SK-N-SH treated with all-trans-retinoic acid at 6 μM for 48 hours (cell line): ENCODE measurements at places on chromosomes 6 and 20.

GRCh38 chr6:154864066-154864430 lies 130.8 kb downstream of the SCAF8 start:
- no peak for ATAC-seq

GRCh38 chr6:5553767-5554166 lies 292.5 kb downstream of the FARS2 start:
- ATAC-seq = no peak; the same call in 2 of the 3 replicates

DNA sequence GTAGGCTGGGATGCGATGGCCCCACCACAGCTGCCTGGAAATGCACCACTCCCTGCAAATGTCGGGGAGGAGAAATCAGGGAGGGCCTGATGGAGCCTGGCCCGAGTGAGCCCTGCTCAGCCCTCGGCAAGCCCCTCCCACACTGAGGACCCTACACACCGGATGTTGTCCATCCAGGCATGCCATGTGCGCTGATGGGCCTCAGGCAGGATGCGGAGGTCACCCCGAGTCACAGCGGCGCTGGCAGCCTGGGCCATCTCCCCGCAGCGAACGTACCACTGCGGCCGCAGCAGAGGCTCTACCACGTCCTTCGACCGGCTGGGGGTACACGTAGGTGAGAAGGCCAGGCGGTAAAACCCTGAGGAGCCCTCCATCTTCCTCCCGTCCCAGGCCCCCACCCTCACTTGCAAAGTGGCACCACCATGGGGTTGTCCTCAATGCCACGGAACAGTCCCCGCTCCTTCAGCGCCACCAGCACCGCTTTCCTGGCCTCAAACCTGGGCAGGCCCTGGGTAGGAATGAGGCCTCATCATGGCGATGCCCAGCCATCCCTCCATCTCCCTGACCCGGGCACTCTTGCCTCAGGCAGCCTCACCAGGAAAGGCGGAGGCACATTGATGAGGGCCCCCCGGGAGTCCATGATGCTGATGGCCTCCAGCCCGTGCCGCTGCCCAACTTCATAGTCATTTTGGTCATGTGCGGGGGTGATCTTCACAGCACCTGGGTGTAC lies 5.2 kb upstream of the VWA7 start:
- no peak for ATAC-seq

DNA sequence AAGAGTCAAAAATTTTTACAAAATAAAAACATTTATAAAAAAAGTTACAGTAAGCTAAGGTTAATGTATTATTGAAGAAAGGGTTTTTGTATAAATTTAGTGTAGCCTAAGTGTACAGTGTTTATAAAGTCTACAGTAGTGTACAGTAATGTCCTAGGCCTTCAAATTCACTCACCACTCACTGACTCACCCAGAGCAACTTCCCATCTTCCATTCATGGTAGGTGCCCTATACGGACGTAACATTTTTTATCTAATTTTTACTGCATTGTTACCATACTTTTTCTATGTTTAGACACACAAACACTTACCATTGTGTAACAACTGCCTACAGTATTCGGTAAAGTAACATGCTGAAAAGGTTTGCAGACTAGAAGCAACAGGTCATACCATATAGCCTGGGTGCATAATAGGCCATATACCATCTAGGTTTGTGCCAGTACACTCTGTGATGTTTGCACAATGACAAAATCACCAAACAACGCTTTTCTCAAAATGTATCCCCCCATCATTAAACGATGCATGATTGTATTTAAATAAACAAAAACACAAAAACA lies 6.0 kb downstream of the MTFR2 start:
- no peak for ATAC-seq

DNA sequence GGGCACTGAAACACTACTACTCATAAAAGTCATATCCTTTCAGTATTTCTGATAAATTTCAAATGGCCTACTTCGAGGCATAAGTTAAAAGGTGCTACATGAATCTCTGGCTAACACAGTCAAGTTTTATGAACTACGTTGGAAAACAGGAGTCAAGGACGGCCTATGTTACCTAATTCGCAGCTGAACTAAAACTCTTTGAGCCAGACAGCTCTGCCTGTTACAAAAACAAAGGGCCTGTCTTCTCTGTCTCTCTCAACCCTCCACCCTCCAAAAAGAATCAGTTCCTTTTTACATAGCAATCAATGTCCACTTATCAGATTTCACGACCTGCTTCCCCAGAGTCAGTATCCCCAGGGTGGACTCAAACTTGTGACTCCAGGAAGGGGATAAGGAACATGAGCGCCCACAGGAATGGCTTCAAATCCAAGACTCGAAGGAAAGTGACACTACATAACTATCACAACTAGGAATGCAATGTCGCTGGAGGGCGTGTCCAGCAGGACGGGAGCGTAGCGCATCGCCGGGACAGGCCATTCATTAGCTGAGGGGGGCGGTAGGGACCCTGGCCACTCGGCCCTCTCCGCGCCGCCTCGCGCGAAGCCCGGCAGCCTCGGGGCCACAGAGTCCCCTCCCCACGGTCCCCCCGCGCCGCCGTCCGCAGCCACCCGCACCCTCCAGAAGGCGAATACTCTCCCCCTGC lies 591 bp downstream of the IBTK start:
- ATAC-seq = peak; percentile 67

DNA sequence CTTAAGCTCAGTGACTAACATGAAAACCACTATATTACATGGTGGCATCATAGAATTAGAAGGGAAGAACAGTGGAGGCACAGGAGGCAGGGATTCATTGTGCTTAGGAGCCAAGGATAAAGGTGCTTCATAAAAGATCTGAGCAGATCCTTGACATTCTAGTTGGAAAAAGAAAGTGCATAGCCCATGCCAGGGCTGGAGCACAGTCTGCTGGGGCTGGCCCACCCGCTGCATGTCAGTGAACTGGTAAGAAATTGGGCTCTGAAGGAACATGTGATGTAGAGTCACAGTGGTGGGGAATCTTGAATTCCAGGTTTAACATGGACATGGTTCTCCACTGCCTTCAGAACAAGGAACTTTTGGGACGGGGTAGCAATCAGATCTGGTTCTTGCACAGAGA lies 20.4 kb downstream of the MYLIP start:
- ATAC-seq = no peak

GRCh38 chr6:158329531-158329930 lies 17.3 kb downstream of the TULP4 start:
- ATAC-seq = no peak

DNA sequence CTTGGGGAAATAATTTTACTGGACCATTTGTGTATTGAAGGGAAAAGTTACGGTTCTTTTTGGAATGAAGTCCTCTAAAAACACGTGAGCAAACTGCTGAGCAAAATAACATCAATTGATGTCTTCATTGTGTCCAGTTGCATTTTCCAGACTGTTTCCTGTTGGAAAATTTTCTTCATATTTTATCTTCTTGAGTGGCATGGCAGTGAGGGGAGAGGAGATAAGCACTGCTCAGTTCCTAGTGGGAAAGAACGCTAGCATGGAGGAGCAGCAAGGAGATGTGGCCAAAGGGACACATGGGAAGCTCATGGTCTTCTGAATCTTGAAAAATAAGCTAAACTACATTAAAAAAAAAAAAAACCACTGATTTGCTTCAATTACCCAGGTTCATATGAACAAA lies 776.0 kb downstream of the TFAP2A start:
- no peak for ATAC-seq

GRCh38 chr6:167855825-167856425 lies 29.2 kb downstream of the AFDN start:
- peak; percentile 83 for ATAC-seq

DNA sequence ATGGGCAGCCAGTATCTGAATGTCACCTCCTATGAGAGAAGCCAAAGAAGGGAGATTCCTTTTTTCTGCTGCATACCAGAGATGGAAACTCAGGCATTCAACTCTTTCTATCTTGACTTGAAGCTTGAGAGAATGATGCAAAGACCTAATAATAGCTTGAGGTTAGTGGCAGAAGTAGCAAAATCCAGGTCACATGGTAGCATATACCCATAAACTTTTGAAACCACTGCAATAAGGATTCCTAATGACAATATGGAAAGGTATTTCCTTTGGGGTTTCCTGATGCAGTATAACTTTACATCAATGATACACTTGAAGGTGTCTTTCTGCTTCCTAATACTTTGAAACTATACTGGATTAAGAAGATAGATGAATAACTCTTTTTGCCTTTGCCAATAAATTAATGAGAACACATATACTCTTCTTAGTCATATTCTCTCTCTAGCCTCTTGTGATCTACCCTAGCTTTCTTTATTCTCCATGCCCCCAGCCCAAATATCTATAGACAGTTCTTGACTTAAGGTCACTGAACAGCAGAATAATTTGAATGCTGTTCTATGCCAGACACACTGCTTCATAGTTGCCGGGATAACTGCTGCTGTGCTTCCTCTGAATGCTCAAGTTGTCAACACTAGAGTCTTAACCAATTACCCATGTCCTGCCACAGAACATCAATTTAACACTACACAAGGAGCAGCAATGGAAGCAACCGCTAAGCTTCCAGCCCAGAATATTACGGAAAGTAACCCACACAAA lies 155.5 kb upstream of the SIM1 start:
- peak; percentile 24; the same call in 1 of the 3 replicates for ATAC-seq

DNA sequence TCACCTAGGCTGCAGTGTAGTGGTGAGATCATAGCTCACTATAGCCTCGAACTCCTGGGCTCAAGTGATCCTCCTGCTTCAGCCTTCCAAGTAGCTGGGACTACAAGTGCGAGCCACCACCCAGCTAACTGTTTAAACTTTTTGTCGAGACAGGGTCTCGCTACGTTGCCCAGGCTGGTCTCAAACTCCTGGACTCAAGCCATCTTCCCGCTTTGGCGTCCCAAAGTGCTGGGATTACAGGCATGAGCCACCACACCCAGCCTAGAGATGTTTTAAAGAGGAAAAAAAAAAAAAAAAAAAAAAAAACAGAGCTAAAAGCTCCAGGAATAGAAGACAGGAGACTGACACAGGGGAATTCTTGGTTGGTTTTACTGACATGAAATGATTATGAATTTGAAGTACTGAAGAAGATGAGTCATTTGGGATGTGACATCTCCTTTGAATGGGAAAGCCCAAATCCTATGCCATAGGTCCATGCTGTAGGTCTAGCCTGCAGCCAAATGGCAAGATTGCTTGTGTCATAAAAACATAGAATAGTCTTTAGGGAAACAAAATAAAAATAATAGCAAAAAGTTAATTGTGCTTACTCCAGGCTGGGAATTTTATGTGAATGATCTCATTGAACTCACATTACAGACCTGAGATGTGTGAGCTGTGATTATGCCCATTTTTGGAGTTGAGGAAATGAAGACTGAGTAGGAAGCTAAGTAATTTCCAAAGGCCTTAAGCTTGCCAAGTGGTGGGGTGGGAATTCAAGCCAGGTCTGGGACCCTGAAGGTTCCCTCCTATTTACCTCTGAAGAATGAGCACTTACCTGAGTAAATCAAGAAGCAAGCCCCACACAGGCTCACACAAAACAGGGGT lies 24.3 kb upstream of the NHSL1 start:
- ATAC-seq = no peak

- no peak for ATAC-seq
Observed at GRCh38 chr6:115442323-115442722, 618.4 kb downstream of the FRK start.

- peak; percentile 70 for ATAC-seq
Observed at GRCh38 chr6:113073611-113074191, 726.6 kb downstream of the RFPL4B start.
